Stimulated activated CD4-positive, alpha-beta T cell treated with anti-CD3 and anti-CD28 coated beads, Interleukin-1b, Interleukin-23, amount 100 ng/mL, for 24 hours (primary cell): ENCODE measurements at places on chromosomes 2 and 18.

GRCh38 chr18:10458691-10459090 is 4.3 kb downstream of the APCDD1 start:
- DNase-seq = no peak

- no peak for DNase-seq
Observed at GRCh38 chr2:142179686-142180085, 48.9 kb upstream of the LRP1B start.

- no peak for DNase-seq
Observed at GRCh38 chr18:49011291-49011746, 60.6 kb upstream of the SMAD7 start.

- no peak for DNase-seq
Observed at GRCh38 chr2:79817288-79817687, 304.4 kb downstream of the CTNNA2 start.

DNA sequence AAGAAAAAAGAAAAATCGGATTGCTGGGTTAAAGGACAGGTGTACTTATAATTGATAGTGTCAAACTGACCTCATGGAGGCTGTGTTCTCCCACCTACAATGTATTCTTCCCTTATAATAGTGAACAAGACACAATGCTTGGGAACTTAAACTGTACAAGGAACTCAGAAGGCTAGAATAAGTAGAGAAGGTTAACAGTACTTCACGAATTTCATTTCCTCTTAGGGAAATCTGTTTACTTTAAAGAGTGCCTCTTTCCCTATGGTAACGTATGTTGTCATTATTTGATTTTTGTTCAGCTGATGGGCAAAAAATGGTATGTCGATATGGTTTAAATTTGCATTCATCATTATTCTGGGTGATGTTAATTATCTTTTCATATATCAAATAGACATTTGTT is 9.2 kb upstream of the HK2 start:
- no peak for DNase-seq
